Spinal cord (tissue), 10 donors: ENCODE measurements at places on chromosomes 5 and 9. TPM values are rescaled to one million over a fixed set of nuclear protein-coding genes. Genes with fewer than 3 reads are reported as not detected.

DNA sequence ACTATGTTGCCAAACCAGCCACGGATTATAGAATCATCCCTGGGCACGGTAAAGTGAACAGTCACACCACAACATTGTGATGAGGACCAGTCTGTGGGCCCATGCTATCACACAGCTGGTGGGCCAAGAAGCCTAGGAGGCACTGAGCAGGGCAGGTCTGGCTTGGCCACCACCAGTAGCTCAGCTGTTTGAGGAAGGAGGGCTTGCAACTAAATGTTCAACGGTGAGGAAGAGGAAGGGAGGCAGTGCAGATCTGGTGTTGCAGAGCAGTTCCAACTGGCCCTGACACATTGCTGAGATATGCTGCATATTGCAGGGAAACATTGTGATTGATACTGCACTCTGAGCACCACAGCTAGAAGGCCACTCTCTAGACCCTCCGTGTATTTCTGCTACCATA is 77.9 kb upstream of the ATG10 start:
- DNase-seq, result no peak

GRCh38 chr5:170745481-170746071 is 37.9 kb upstream of the GABRP start:
- peak; percentile 24 for DNase-seq

GRCh38 chr5:131221888-131222287 is 42.0 kb upstream of the CDC42SE2 start:
- DNase-seq, result no peak

DNA sequence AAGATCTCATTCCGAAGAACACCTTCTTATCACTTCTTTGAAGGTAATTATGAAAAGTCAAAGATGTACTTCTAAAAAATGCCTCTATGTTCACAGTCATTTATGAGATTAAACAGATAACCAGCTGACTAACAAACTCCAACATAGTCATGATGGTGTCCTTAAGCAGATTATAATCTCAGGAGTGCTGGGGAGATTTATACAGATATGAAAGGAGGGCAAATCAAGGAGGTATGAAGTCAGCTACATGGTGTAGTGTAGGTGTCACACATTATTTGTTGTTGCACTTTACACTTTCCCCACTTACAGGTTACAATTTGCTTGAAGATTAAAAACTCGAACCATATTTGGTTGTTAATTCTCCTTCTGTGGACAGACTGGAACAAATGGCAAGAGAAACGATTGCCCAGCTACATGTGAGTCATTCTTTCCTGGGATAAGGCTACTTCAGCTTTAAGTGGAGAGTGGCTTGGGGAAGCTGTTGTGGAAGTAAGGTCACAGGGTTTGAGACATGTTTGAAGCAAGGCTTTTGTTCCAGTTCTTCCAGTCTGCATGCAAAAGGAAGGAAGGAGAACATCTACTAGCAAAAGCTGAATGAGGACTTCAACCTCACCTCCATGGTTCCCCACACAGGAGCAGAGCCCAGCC is 320.1 kb downstream of the ADGRV1 start:
- no peak for DNase-seq

FOXD4L4 gene
- 0.43 TPM for polyA plus RNA-seq
